ENCODE measurements at places on chromosomes 16 and 17. TPM values are rescaled to one million over a fixed set of nuclear protein-coding genes. Genes with fewer than 3 reads are reported as not detected.

TBC1D26 gene
- total RNA-seq: under 0.01 TPM

MILR1 gene
- 8.5 TPM for total RNA-seq

CX3CL1 gene
- 0.09 TPM for total RNA-seq

USP32 gene
- total RNA-seq: 44.7 TPM

ARMC5 gene
- total RNA-seq: 5.3 TPM

CMTM1 gene
- total RNA-seq: 1.3 TPM
